Adrenal gland (tissue), 19 donors: ENCODE measurements at places on chromosomes 4 and X.

DNA sequence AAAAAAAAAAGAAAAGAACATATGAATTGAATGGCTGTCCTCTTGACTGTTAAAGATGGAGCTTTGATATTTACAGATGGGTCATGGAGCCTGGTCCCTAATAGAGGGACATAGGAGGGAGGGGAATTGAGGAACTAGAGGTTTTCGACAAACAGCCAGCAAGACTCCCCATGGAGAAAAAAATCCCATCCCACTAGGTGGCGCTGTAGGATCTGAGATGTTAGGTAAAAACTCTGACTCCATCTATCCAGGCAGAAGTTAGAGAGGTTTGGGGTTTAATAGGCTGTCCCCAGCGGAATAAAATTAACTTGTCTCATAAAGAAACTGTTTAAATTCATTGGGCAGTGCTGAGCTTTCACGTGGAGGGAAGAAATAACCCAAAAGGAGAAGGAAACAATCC lies 45.9 kb downstream of the HMGB2 start:
- peak; percentile 82 for DNase-seq

GRCh38 chrX:119247702-119248101 lies 11.6 kb downstream of the PGRMC1 start:
- no peak for DNase-seq

DNA sequence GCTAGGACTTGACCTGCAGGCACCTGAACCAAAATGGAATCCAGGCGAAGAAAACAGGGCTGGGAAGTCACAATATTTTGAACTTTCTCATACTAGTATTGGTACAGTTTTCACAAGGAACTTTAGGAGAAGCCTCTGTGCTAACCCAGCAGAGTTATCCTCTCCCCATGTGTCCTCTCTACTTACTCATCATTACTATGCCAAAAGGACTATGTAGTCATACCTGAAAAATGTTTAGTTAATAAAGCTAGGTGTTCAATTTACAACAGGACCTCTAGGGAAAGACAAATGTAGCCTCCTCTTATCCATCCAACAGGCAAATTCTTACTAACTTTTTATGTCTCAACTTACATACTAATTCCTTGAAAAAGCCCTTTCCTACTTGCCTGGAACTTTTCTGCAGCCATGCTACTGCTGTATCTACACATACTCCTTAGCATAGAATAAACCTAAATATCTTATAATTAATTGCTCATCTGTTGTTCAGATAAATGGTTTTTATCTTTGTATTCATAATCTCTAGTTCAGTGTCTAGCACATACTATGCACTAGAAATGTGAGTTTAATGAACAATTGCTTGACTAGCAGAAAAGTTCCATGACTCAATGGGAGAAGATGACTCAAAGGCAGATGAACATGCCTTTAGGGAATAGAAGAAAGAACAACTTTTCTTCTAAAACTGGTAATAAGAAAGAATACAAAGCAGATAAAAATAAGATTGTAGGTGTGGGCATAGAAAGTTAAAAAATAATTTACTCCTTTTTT lies 215.5 kb upstream of the VEGFC start:
- DNase-seq = no peak

DNA sequence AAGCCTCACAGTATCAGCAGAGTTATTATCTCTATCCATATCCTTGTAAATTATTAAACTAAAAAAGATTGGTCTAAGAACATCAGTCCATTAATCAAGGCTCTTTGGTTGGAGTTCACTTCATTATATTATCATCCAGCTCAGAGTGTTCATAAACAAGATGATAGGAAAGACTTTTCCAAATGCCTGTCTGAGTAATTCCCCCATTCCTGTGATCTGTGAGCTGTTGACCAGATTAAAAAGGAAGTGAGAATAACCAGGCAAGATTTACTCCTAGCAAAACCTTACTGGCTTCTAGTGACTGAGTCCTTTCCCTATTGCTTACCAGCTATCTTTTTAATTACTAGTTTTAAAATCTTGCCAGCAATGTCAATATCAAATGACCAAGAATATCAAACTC lies 14.9 kb downstream of the PKD2 start:
- no peak for DNase-seq

DNA sequence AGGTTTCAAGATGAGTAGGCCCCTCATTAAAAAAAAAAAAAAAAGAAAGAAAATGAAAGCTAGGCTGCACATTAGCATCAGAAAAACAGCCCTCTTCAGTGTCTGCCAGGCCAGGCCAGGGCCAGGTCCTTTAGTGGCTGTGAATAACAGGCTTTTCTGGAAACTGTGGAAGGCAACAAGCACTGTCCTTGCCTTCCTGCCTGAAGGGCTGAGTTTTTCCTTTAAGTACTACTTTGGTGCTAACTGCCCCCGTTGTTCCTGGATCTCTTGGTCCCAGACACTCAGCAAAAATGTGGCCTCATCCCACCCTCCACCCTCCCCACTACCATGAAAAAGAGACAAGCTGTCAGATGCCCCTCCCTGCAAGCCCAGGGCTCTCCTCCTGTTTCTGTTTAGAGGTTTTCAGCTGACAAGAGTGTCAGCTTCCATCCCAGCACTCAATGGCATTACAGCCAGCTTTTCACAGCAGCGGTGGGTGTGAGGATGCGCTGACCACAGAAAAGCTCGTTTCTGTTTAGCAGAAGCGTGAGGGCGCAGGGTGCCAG lies 174.2 kb downstream of the NHS start:
- DNase-seq = no peak

DNA sequence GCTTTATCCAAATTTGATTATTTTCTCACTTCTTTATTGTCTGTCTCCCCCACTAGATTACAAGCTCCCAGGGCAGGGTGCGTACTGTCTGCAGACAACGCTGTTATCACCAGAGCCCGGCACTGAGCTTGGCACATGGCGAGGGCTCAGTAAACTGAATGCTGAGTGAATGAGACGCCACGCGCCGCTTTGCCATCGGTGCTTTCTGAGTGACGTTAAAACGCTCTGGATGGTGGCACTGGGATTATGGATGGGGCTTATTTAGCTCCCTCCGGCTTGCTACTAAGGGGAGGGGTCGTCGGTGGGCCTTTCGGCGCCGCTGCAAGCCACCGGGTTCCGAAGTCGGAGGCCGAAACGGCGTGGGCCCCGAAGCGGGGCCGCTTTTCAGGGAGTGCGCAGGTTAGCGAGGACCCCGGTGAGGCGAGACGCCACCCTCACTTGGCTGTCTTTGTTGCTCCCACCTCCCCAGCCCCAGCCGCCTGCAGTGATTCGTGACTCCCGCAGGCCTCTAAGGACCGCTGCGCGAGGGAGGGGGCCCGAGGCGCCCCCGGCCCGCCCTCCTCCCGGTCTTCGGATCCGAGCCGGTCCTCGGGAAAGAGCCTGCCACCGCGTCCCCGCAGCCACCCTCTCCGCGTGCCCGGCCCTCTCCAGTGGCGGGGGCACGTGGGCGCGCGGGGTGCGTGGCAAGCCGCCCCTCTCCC lies 569 bp upstream of the FHL1 start:
- DNase-seq = no peak

- DNase-seq = no peak
Measured at GRCh38 chrX:129987871-129988270, 5.4 kb downstream of the BCORL1 start.

GRCh38 chr4:2222838-2223237 lies 19.1 kb downstream of the HAUS3 start:
- no peak for DNase-seq
